ENCODE measurements at places on chromosomes 16 and 17. TPM values are rescaled to one million over a fixed set of nuclear protein-coding genes. Genes with fewer than 3 reads are reported as not detected.

Gene TUBD1
- total RNA-seq: 14.3 TPM

Gene MT1A
- total RNA-seq: 0.74 TPM

Gene STARD3
- 65.1 TPM for total RNA-seq

Gene MT4
- not detected for total RNA-seq

- H3K4me1 ChIP-seq: no peaks in the 10 kb centered on the region
- H3K27me3 ChIP-seq: no peaks in the 10 kb centered on the region
- H3K4me3 ChIP-seq: no peak overlapping the region
- no peaks in the 10 kb centered on the region for H3K36me3 ChIP-seq
- DNase-seq: no peak
Observed at GRCh38 chr16:1215574-1216295, 9.3 kb downstream of the TPSG1 start.

DNA sequence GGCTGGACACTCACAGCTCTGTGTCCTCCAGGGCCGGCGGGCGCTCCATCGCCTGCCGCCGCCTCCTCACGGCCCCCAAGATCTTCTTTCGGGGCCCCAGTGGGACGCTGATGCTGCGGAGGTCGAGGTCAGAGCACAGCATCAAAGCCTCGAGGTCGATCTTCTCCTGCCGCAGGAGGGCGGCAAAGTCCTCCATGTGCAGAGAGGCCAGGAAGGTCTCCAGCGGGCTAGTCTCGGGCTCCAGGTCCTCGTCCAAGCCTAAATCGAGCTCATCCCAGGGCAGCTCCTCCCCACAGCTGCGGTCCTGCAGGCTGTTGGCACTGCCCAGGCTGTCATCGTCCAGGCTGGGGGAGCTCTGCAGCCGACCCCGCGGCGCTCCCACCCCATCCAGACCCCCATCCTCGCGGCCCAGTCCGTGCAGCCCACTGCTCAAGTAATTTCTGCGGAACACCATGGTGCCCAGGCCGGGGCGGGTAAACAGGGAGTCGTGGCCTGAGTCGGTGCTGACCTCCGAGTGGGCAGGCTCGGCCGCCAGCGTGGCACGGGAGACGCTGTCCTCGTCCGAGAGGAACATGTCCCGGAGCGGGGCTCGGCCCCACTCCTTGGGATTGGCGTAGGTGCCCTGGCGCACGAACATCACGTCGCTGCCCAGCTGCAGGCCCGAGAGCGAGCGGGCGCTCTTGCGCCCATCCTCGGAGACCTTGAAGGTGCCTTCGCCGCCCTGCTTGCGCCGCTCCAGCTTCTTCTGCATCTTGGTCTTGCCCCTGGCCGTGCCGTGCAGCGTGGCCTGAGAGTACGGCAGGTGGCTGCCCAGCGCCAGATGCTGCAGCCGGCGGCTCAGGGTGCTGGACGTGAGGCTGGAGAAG is 3.4 kb downstream of the USH1G start:
- H3K4me3 ChIP-seq: no peak overlapping the region
- no peak overlapping the region for H3K27ac ChIP-seq
- no peaks in the 10 kb centered on the region for H3K36me3 ChIP-seq
- no peak for DNase-seq

DNA sequence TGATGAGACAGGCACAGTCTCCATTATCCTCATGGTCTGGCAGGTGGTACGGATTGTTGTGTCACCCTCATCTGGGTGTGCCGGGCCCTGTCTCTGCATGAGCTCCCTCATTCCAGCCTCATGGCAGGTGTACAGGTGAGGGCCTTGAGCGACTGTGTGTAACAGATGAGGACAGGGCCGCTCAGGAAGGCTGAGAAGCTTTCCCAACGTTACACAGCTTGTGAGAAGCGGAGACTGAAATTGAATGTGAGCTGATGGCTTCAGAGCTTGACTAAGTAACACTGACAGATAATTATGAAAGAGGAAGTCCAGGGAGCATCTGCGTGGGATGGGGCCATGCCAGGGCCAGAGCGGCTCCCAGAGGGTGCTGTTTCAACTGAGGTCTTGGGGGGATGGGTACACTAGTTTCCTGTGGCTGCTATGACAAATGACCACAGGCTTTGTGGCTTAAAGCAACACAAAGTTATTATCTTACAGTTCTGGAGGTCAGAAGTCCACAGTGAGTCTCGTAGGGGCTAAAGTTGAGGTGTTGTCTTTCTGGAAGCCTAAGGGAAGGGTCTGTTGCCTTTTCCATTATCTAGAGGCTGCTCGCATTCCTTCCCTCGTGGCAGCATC is 36.7 kb downstream of the CMIP start:
- DNase-seq: peak; percentile 28
- peaks cover 1% of the 10 kb centered on the region for H3K36me3 ChIP-seq
- H3K27me3 ChIP-seq: no peaks in the 10 kb centered on the region

- no peak overlapping the region for H3K27ac ChIP-seq
- no peaks in the 10 kb centered on the region for H3K27me3 ChIP-seq
- H3K4me1 ChIP-seq: peaks cover 66% of the 10 kb centered on the region
- H3K36me3 ChIP-seq: no peaks in the 10 kb centered on the region
- peak overlapping the region; percentile 9 for H3K4me3 ChIP-seq
Observed at GRCh38 chr17:58382872-58383242, 30.9 kb upstream of the SUPT4H1 start.

GRCh38 chr16:81623365-81624102 is 155.6 kb upstream of the PLCG2 start:
- no peaks in the 10 kb centered on the region for H3K27me3 ChIP-seq
- peak; percentile 58 for DNase-seq
- no peaks in the 10 kb centered on the region for H3K36me3 ChIP-seq
- H3K4me3 ChIP-seq: no peak overlapping the region

DNA sequence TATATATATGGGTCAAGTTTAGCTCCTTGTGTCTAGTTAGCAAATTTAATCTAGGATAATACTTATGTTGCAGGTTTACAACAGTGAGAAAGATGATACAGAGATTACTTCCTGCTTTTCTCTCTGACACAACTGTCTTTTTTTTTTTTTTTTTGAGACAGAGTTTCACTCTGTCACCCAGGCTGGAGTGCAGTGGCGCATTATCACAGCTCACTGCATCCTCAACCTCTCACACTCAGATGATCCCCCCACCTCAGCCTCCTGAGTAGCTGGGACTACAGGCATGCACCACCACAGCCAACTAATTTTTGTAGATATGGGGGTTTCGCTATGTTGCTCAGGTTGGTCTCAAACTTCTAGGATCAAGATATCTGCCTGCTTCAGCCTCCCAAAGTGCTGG is 706.9 kb upstream of the SOX9 start:
- no peaks in the 10 kb centered on the region for H3K4me1 ChIP-seq
- no peaks in the 10 kb centered on the region for H3K36me3 ChIP-seq
- no peak overlapping the region for H3K27ac ChIP-seq
- no peak overlapping the region for H3K4me3 ChIP-seq
- H3K27me3 ChIP-seq: no peaks in the 10 kb centered on the region

GRCh38 chr17:45410144-45411091 is 22.3 kb downstream of the ARHGAP27 start:
- H3K27ac ChIP-seq: peak overlapping the region; percentile 97
- H3K36me3 ChIP-seq: no peaks in the 10 kb centered on the region
- peak; percentile 67 for DNase-seq
- peaks cover 45% of the 10 kb centered on the region for H3K4me1 ChIP-seq

- peak overlapping the region; percentile 98 for H3K4me3 ChIP-seq
- H3K36me3 ChIP-seq: peaks cover 82% of the 10 kb centered on the region
- DNase-seq: peak; percentile 57
Observed at GRCh38 chr16:31880322-31880979, 6.8 kb downstream of the ZNF267 start.

DNA sequence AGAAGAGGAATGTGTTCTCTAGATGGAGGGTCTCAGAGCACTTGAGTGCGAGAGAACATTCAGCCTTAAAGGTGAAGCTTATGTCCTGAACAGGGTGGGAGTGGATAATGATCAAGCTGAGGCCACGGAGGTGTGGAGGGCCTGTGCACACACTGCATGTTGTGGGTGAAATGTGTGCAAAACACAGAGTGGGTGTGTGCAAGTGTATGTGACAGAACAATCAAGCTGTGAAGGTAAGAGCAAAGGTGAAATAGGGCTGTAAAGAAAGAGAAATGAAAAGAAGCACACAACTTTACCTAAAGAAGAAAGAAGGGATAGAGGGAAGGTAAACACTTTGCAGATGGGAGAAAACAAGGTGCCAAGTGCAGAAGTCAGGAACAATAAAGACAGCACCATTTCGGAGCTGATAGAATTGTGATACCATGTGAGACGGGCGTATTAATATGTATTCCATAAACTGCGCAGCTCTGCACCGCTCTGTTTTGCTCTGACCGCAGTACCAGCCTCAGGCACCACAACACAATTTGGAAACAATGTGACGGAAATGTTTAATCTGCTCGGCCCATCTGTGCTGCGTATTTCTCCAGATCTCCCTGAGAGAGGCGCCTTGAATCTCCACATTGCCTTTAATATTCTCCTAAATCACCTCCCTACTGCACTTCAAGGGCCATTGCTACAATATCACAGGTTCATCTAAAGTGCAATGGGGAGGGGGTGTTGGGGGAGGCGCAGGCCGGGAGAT is 40.6 kb downstream of the SNX11 start:
- H3K27ac ChIP-seq: no peak overlapping the region
- no peaks in the 10 kb centered on the region for H3K27me3 ChIP-seq
- H3K4me3 ChIP-seq: no peak overlapping the region
- peaks cover 12% of the 10 kb centered on the region for H3K4me1 ChIP-seq
- H3K36me3 ChIP-seq: no peaks in the 10 kb centered on the region

GRCh38 chr16:52707676-52708337 is 160.9 kb upstream of the TOX3 start:
- no peaks in the 10 kb centered on the region for H3K4me1 ChIP-seq
- H3K27ac ChIP-seq: no peak overlapping the region
- H3K4me3 ChIP-seq: no peak overlapping the region
- H3K36me3 ChIP-seq: no peaks in the 10 kb centered on the region
- DNase-seq: no peak
- H3K27me3 ChIP-seq: no peaks in the 10 kb centered on the region

GRCh38 chr16:21083729-21084268 is 66.8 kb downstream of the DNAH3 start:
- no peaks in the 10 kb centered on the region for H3K36me3 ChIP-seq
- peak; percentile 62 for DNase-seq
- no peaks in the 10 kb centered on the region for H3K4me1 ChIP-seq
- no peak overlapping the region for H3K27ac ChIP-seq
- H3K27me3 ChIP-seq: peaks cover 17% of the 10 kb centered on the region

DNA sequence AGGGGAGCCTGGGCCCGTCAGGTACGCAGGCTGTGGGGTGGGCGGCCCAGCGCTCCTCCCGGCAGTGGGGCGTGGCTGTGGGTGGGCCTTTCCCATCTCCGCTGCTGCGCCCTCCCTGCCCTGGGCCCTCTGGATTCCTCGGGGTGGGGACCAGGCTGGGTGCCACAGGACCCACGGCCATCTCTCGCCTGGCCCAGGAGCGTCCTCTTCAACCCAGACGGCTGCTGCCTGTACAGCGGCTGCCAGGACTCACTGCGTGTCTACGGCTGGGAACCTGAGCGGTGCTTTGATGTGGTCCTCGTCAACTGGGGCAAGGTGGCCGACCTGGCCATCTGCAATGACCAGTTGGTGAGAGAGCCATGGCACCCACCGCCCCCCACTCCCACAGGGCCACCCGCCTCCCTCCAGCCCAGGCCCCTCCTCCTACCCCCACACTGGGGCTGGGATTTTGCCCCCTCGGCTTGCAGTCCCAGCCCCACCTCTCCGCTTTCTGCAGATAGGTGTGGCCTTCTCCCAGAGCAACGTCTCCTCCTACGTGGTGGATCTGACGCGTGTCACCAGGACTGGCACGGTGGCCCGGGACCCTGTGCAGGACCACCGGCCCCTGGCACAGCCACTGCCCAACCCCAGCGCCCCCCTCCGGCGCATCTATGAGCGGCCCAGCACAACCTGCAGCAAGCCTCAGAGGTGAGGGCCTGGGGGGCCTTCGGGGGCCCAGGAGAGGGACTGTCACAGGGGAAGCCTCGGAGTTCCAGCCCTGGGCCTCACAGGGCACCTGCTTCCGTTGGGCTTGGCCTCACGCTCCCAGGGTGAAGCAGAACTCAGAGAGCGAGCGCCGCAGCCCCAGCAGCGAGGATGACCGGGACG is 17.2 kb downstream of the KATNB1 start:
- no peak overlapping the region for H3K4me3 ChIP-seq
- H3K27ac ChIP-seq: no peak overlapping the region
- no peaks in the 10 kb centered on the region for H3K36me3 ChIP-seq
- no peaks in the 10 kb centered on the region for H3K4me1 ChIP-seq
- no peaks in the 10 kb centered on the region for H3K27me3 ChIP-seq
